ENCODE measurements at places on chromosomes 2 and 18.

DNA sequence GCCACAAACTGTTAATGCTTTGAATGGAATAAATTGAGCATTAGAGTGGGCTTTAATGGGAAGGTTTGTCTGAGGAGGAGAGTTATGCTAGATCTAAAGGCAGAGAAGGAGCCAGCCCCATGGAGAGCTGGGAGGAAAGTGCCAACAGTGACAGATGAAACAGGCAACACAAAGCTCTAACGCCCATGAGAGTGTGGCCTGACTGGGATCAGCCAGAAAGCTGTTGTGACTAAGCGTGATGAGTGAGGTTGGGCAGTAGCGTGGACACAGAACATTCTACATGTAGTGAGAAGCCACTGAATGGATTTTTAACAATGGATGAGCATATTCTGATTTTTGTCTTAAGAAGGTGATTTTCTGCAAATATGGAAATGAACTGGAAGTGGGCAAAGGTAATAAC lies 185.3 kb upstream of the SIX2 start:
- DNase-seq = no peak

- DNase-seq = no peak
Observed at GRCh38 chr18:55420665-55421307, 167.2 kb downstream of the TCF4 start.

- DNase-seq = no peak
Observed at GRCh38 chr2:189128970-189129369, 50.6 kb downstream of the COL5A2 start.

- no peak for DNase-seq
Observed at GRCh38 chr2:42965196-42965595, 172.8 kb upstream of the HAAO start.

GRCh38 chr2:182713601-182714000 lies 2.5 kb upstream of the DNAJC10 start:
- no peak for DNase-seq

DNA sequence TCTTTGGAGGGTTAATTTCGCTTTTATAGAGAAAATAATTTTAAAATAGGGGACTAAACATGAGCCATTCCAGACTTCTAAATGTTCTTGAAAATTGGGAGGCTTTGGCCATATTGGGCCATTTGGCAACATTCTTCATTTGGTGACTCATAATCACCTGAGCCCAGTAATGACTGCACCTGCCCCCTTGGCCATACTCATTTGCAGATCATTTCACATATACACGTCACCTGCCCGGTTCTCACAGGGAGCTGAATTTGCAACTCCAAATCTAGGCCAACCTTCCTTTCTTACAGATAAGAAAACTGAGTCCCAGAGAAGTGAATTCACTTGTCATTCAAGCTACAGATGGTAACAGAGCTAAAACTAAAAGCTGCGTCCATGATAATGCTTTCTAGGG lies 289.7 kb downstream of the EPHA4 start:
- no peak for DNase-seq

- no peak for DNase-seq
Observed at GRCh38 chr2:217919781-217920351, 82.9 kb downstream of the TNS1 start.

- DNase-seq = no peak
Observed at GRCh38 chr2:78540255-78540654, 485.2 kb upstream of the REG3G start.

DNA sequence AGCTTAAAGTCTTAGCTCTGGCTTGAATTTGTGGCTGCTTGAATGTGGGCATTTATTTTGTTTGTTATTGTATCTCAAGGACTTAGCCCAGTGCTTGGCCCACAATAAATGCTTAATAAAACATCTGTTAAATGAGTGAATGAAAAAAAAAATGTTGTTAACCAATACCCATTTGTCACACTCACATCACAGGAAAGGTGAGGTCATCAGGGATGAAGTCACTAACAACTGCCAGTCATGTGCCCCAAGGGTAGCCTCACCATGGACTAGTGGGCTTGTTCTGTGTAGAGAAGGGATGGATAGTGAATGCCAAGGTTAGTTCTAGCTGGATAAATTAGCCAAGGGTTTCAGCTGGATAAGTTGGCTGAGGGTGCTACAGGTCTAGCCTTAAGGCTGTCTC lies 3.0 kb downstream of the NRBP1 start:
- DNase-seq = peak; percentile 37

- no peak for DNase-seq
Observed at GRCh38 chr2:151264157-151264825, 2.6 kb upstream of the RBM43 start.

- DNase-seq = no peak
Observed at GRCh38 chr2:110768591-110768990, 36.2 kb downstream of the ACOXL start.

DNA sequence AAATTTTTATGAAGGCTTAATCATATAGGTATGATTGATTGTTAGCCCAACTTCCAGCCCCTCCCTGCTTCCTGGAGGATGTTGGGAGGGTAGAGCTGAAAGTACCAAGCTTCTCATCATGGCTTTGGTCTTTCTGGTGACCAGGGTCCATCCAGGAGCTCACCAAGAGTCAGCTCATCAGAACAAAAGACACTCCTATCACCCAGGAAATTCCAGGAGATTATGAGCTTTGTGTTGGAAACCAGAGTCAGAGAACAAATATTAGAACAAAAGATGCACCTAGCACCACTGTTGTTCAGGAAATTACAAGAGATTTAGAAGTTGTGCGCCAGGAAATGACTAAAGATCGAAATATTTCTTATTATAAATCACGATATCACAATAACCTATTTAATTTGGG lies 119.9 kb upstream of the THUMPD2 start:
- no peak for DNase-seq

DNA sequence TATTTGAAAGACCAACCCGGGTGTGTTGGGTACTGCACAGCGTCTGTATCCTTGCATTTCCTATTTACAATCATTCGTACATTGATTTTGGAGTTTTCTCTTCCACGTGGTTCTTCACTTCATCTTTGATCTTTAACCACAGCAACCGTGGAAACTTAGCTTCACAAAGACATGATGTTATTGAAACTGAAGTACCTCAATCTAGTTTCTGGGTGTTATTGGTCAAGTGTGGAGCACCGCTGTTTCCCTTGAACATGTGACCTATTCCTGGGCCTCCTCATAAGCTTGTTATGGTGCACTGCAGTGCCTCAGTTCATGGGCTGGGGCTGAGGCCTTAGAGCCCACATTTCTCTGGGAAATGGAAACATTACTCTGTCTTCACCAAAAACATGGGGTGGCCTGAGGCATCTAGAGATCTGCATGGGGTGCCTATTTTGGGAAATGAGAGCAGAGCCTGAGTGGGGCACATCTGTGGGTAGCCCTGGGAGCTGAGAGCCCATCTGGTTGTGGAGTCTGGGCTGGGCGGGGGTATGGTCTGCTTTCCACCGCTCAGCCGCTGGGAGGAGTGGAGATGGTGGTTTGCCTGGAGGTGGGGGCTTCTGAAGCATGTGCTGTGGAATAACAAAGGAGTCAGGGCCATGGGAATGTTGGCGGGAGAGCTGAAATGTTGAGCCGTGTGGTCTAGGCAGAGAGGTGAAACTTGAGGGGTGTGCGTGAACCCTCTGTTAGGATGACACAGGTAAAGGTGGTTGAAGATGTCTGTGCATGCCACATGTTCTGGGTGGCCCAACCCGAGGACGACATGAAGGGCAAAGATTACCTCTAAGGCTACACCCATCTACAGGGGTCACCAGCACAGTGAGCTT lies 37.4 kb downstream of the ZNF236 start:
- DNase-seq = no peak

- DNase-seq = no peak
Observed at GRCh38 chr2:235833971-235834620, 334.1 kb downstream of the GBX2 start.

DNA sequence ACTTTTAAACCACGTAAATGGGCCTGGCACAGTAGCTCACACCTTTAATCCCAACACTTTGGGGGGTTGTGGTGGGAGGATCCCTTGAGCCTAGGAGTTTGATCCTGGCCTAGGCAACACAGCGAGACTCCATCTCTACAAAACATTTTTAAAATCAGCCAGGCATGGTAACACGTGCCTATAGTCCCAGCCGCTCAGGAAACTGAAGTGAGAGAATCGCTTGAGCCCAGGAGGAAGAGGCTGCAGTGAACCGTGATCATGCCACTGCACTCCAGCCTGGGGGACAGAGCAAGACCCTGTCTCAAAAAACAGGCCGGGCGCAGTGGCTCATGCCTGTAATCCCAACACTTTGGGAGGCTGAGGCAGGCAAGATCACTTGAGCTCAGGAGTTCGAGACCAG lies 12.2 kb downstream of the ROCK1 start:
- no peak for DNase-seq

All from HS-5 (cell line).